Prostate gland (tissue), 2 donors: ENCODE measurements at places on chromosomes 2 and 18.

- DNase-seq, result no peak
Measured at GRCh38 chr2:100560216-100560830, 2.5 kb upstream of the PDCL3 start.

GRCh38 chr2:31992025-31992579 lies 18.7 kb downstream of the MEMO1 start:
- no peak for DNase-seq

- DNase-seq, result no peak
Measured at GRCh38 chr2:8223695-8224346, 458.0 kb upstream of the ID2 start.

DNA sequence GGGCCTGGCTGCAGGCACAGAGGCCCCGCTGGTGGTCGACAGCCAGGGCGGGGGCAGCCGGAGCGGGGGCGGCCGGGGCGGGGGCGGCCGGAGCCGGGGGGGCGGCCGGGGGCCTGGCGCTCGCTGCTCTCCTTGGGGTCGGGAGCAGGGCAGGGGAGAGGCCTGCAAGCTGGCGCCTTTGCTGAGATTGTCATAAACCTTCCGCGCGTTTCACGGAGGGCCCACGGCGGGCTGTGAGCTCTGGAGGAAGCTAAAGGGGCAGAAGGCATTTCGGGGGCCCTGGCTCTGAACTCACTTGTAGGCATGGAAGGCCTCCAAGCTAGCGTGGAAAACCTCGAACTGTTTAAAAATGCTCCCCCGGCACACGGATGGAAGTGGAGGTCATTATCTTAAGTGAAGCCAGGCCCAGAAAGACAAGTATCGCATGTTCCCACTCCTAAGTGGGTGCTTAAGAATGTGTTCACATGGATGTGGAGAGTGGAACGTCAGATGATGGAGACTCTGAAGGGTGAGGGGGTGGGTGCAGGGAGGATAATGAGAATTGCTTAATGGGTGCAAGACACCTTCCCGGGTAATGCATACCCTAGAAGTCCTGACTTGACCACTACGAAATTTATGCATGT lies 629 bp downstream of the PRELID3A start:
- DNase-seq, result no peak

- no peak for DNase-seq
Measured at GRCh38 chr2:224775647-224776046, 59.5 kb upstream of the CCDC195 start.
